ENCODE measurements at places on chromosomes 5 and 9.

DNA sequence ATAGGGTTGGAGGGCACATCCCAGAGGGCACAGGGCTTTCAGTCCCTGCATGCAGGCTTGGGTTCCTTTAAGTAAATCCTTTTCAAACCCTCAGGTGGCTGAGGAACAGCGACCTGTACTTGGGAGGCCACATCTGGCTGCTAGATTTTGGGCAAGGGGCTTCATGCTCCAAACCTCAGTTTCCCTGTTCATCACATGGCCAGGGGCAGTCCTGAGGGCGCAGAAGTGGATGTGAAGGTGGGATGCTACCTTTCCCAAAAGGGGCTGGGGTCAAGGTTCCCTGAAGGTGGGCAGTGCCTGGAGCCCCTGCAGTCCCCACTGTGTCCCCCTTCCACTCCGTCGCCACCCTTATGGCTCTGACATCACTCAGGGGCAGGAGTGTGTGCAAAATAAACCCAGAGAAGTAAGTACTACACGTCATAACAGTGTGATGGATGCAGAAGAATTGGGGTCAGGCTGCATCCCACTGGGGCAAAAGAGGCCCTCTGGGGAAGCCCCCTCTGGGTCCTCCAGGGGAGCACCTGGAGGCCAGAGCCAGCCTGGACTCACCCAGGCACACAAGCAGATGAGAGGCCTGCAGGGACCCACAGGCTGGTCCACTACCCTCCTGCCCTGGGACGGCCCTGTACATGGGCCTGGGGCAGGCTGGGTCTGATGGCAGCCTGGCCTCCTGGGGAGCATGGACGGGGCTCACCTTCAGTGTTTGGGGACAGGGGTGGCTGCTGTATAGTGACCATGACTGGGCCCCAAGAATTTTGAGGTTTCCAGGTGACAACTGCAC is 1.9 kb upstream of the CARD19 start:
- no peak for DNase-seq

DNA sequence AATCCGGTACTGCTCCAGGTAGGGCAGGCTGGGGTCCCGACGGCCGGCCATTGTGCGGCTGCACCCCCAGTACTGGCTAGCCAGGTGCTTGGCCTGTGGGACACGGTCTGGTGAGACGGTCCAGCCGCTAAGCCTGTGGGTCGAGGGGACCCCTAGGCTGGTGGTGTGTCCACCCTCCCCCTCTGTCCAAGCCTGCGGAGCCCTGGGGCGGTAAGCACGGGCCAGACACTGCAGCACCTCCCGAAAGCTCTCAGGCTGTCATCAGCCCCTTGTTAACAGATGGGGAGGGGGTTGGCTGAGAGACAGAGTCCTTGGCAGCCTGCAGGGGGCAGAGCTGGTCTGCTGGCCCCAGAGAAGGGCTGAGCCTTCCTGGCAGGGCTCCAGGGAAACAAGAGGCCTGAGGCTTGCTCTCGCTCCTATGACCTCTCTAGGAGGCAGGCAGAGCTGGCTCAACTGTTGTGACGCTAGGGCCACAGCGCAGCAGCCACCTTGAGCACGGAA is 11.8 kb upstream of the MRNIP start:
- DNase-seq, result no peak

GRCh38 chr5:73552642-73553041 is 12.8 kb downstream of the ANKRA2 start:
- DNase-seq, result no peak

GRCh38 chr9:81861644-81862043 is 66.6 kb upstream of the SPATA31D4 start:
- DNase-seq, result no peak

DNA sequence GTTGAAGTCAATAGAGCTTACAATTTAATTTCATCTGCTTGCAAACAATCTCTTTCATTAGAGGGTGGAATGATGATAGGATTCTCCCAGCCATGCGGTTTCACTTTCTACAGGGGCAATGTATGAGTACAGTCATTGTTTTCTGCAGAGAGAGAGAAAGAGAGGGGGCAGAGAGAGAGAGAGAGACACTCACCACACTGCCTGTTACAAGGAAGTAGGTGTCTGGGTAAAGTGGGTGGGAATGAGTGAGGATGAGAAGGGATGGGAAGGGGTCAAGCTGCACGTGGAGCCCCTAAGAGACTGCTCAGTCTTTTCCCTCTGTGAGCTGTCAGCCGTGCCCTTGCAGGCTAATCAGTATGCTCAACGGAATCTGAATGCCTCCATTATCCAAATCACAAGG is 454.3 kb downstream of the KDM4C start:
- DNase-seq, result peak; percentile 33

- DNase-seq, result no peak
Measured at GRCh38 chr9:98287384-98287783, 31.9 kb upstream of the TBC1D2 start.

GRCh38 chr9:113381909-113382411 is 5.2 kb upstream of the HDHD3 start:
- no peak for DNase-seq

- no peak for DNase-seq
Measured at GRCh38 chr5:126837906-126838539, 61.1 kb downstream of the LMNB1 start.

DNA sequence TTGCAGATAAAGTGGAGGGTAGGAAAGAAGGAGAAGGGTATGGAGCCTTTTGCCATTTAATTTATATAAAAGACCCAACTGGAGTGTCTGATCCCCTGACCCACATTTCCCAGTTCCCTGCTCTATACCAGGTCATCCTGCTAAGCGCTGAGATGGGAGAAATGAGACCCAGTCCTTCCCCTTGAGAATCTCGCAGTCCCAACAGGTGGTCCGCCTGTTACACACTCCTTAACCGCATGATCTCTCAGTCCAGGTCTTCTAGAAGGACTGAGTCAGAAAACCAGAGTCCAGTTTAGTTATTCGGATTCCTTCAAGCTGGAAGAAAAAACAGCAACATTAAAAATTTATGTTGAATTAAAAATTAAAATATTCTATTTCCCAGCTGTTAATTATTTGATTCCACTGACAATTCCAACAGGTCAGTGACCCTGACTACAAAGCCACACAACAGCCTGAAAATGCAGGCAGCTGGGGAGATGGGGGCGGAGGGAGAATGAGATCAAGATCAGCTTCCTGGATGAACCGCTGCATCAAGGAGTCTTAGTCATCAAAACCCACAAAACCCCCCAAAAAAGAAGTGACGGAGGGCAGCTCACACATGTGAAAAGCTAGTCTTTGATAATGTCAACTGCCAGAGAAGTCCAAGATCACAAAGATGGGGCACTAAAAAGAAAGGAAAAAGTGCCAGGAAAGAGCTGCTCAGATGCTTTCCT is 44.0 kb downstream of the GGTA1 start:
- no peak for DNase-seq

GRCh38 chr5:113202746-113203716 is 226.4 kb downstream of the DCP2 start:
- no peak for DNase-seq

GRCh38 chr5:4150067-4150466 is 554.4 kb downstream of the IRX1 start:
- no peak for DNase-seq

GRCh38 chr9:110777876-110778215 is 109.3 kb downstream of the MUSK start:
- no peak for DNase-seq

All from spinal cord (tissue), 10 donors.